Inflammatory macrophage treated with lipopolysaccharide for 4 hours (primary cell): ENCODE measurements at places on chromosomes 5 and 9.
A peak's percentile ranks its signal among the peaks of the same experiment; 100 is the strongest.

GRCh38 chr9:100070104-100071041 lies 28.4 kb downstream of the ERP44 start:
- DNase-seq = no peak

GRCh38 chr5:56076486-56076885 lies 81.7 kb upstream of the IL6ST start:
- DNase-seq = no peak

GRCh38 chr9:1721196-1721595 lies 294.0 kb upstream of the SMARCA2 start:
- no peak for DNase-seq

DNA sequence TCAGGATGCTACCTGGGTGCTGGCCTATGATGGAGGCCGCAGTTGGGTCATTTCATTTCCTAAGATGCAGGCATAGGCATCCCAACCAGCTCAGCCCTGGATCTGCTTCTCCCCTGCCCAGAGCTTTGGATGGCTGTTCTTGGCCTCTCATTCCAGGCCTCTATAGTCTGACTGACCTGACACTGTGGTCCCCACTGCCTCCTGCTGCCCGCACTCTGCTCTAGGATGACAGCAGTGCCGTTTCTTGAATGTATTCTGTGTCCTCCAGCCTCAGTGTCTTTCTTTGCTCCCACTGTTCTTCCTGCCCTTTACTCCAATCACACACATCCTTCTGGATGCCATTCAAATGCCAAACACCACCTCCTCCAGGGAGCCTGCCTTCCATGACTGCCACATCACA lies 235.7 kb downstream of the HSPA4 start:
- DNase-seq = peak; percentile 13

DNA sequence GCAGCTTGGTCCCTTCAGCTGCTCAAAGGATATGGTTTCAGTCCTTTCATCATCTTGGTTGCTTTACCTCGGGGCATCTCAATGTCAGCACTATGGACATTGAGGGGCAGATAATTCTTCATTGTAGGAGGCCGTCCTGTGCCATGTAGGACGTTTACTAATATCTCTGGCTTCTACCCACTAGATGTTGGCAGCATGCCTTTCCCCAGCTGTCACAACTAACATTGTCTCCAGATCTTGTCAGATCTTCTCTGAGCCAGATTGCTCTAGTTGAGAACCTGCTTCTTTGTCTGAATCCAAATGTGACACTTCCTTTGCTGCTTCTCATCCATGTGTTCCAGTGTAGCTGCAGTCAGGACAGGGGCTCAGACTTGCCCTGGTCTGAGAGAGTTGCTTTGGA lies 10.3 kb downstream of the PTPA start:
- DNase-seq = no peak
